ENCODE measurements at places on chromosomes 3 and 15.
A peak's percentile ranks its signal among the peaks of the same experiment; 100 is the strongest.

- DNase-seq: no peak
These were observed 18.2 kb downstream of the TBC1D2B start for GRCh38 chr15:78059110-78059839.

GRCh38 chr15:94411846-94412245 lies 180.5 kb downstream of the MCTP2 start:
- DNase-seq: peak; percentile 75

- DNase-seq: no peak
These were observed 236.3 kb downstream of the NFKBIZ start for GRCh38 chr3:102085431-102086176.

DNA sequence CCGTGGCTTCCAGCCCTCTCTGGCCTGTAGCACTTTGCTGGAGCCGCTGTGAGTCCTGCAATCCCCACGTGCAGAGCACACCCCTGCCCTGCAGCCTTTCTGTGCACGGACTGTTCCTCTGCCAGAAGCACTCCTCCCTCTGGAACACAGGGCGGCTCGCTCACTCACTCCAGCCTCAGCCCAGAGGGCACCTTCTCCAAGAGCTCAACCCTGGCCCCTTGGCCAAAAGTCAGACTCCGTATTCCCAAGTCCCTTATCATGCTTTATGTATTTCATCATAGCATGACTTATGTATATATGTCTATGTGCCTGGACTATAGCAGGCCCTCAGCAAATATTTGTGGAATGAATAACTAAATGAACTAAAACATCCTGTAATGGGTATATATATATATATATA lies 63.2 kb downstream of the ASB7 start:
- DNase-seq: no peak

DNA sequence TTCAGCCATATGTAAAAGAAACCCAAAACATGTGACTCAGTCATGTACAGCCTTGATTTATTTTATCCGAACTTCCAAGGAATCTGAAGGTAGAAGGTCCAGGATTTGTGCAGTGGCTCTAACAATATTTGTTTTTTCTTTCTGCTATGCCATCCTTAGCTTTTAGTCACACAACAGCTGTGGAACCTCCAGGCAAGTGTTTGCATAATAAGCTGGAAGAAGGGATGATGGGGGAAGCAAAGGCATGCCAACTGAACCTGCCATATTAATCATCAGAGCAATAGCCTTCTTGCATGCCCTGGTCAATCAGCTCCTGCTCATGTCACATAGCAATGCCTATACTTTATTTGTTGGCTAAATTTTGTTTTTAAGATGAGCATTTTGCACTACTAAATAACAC lies 444.7 kb upstream of the ARPP21 start:
- DNase-seq: no peak

GRCh38 chr15:72722071-72722696 lies 36.2 kb downstream of the BBS4 start:
- DNase-seq: peak; percentile 58

- DNase-seq: no peak
These were observed 72.2 kb downstream of the LEKR1 start for GRCh38 chr3:156898296-156898880.

All from NCI-H2081 (cell line).